ENCODE measurements at places on chromosomes 12 and 14. TPM values are rescaled to one million over a fixed set of nuclear protein-coding genes. Genes with fewer than 3 reads are reported as not detected.

GRCh38 chr14:102746634-102747438, 30.4 kb upstream of the TRAF3 start:
- DNase-seq: no peak
- peaks cover 6% of the 10 kb centered on the region for H3K36me3 ChIP-seq
- no peaks in the 10 kb centered on the region for H3K27me3 ChIP-seq
- H3K4me3 ChIP-seq: no peak overlapping the region

GRCh38 chr12:124992874-124993625, 395 bp upstream of the BRI3BP start:
- H3K4me3 ChIP-seq: peak overlapping the region; percentile 79
- DNase-seq: peak; percentile 94
- no peaks in the 10 kb centered on the region for H3K27me3 ChIP-seq
- peaks cover 4% of the 10 kb centered on the region for H3K36me3 ChIP-seq
- H3K27ac ChIP-seq: peak overlapping the region; percentile 90
- peaks cover 29% of the 10 kb centered on the region for H3K4me1 ChIP-seq

The BTG1 gene
- total RNA-seq: 137 TPM

The PAPLN gene
- total RNA-seq: 0.65 TPM

DNA sequence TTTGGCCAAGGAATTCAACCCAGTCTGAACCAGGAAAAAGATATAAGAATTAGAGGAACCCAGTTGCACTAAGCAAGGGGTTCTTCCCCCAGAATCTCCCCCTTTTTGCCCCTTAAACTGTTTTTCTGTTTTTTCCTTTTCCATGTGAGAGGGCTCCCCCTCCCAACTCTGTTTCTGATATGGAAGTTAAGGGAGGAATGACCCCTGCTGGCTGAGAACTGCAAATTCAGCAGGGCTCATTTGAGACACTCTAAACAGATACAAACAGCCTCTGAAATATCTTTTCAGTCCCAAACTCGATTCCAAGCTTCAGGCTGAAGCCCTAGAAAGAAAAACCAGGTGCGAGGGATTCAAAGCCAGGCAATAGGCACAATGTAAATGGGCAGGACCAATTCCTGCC, 132.7 kb downstream of the SLC41A2 start:
- peaks cover 7% of the 10 kb centered on the region for H3K36me3 ChIP-seq
- peaks cover 5% of the 10 kb centered on the region for H3K4me1 ChIP-seq
- H3K27me3 ChIP-seq: no peaks in the 10 kb centered on the region
- no peak overlapping the region for H3K27ac ChIP-seq
- H3K4me3 ChIP-seq: no peak overlapping the region

The TDP1 gene
- 99.3 TPM for total RNA-seq
